ENCODE measurements at places on chromosomes 12 and 14. TPM values are rescaled to one million over a fixed set of nuclear protein-coding genes. Genes with fewer than 3 reads are reported as not detected.

Gene DEPDC4
- not detected for total RNA-seq

Gene BDKRB1
- 4.2 TPM for total RNA-seq

Gene LYZ
- 24.0 TPM for total RNA-seq

DNA sequence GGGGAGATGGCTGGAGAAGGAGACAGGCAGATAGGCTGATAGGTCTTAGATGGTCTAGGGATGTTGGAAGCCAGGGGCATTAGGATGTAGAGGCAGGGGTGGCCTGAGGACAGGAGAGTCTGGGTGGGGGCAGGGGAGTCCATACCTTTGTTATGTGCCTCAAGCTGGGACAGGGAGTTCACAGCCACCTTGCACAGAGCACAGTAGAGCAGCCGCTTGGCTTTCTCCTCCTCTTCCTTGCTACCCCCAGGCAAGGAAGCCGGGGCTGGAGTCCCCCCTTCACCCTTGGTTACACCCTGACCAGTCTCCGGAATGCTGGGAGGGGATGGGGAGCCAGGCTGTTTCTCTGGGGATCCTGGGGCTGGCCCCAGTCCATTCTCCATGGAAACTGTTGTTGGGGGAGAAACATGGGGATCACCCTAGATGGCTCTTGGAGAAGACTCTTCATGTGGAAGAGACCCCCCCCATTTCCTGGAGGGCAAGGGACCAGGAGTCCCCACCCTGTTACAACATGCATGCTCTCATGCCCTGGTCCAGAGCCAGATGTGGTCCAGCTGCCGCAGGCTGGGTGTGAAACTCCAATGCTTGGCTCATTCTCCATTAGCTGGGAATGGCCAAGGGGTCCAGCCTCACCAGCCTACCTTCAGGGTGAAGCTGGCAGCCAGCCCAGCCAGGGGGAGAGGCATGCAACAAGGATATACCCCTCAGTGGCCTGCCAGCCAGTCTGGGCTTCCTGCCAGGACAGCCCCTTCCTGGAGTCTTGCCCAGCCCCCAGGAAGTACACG is 7.2 kb upstream of the GPR84 start:
- DNase-seq, result peak; percentile 89
- H3K4me1 ChIP-seq, result peaks cover 59% of the 10 kb centered on the region
- H3K27me3 ChIP-seq, result no peaks in the 10 kb centered on the region
- no peak overlapping the region for H3K4me3 ChIP-seq

DNA sequence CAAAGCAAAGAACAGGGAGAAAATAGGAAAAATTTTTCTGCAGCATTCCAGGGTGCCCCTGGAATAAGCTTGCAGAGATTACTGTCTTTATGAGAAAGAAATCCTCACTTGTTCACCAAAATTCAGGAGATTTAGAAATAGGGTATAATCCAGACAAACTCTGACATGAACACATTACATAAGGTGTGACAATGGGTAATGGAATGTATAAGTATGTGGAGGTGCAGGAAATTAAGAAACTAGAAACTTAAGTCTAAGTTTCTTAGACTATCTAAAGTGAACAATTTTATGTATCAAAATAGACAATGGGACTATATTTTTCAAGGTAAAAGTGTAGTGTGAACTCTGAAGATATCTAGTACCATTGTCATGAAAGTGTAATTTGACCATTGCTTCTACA is 140.0 kb upstream of the KITLG start:
- no peaks in the 10 kb centered on the region for H3K27me3 ChIP-seq
- H3K4me3 ChIP-seq, result no peak overlapping the region
- peaks cover 10% of the 10 kb centered on the region for H3K4me1 ChIP-seq
- DNase-seq, result no peak

- peaks cover 16% of the 10 kb centered on the region for H3K4me1 ChIP-seq
- no peaks in the 10 kb centered on the region for H3K36me3 ChIP-seq
- peaks cover 21% of the 10 kb centered on the region for H3K27me3 ChIP-seq
- peak; percentile 86 for DNase-seq
- peak within 1 kb of the TSS; percentile 66 for H3K4me3 ChIP-seq
Observed at GRCh38 chr12:99984271-99985128, at the start of gene ANKS1B. TSS of gene ANKS1B (minus strand) at chr12:99984936. CDS start at chr12:99984237, 699 bp downstream.

Gene TMX1
- total RNA-seq, result 2.0 TPM

All from stomach (tissue), 19 donors.